LNCaP clone FGC (cell line): ENCODE measurements at places on chromosomes 12 and 14.

- DNase-seq, result no peak
These were observed 316.8 kb downstream of the CCDC91 start for GRCh38 chr12:28507033-28507432.

- no peak for DNase-seq
These were observed 25.6 kb upstream of the PCNX1 start for GRCh38 chr14:70881549-70882177.

DNA sequence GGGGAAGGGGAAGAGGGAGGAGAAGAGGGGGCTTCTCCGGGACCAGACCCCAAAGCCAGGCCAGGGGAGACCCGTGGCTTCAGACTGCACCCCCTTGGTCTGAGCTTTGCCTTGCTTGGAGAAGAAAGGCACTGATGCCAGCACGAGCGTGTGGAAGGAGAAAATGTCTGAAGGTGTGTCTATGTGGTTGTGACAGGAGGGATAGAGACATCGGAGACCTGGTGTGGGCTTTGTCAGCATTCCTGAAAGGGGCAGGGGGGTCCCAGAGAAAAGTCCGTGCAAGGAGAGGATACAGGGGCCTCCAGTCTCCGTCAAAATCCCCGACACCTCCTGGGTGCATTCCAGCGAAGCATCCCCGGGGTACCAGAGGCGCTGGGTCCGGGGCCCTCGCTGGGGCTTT lies 139.0 kb upstream of the LHX5 start:
- DNase-seq, result no peak

- DNase-seq, result no peak
These were observed 40.4 kb downstream of the TSPAN9 start for GRCh38 chr12:3117591-3118015.

DNA sequence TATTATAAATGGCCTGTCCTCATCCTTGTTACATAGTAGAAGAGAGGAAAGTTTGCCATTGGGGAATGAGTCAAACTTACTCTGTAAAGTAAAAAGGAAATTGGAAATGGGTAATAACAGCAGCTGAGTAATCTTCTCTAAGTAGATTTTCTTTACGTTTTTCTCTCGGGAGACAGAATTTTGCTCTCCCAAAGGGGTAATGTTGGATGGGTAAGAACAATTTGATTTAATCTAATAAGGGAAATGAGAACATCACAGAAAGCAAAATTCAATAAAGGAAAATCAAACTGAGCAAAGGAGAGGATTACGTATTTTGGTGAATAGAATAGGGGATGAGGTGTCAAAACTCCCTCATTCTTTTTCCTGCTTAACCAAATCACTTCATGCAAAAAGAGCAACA lies 283.1 kb upstream of the FOXG1 start:
- DNase-seq, result no peak

- DNase-seq, result peak; percentile 74
These were observed at the start of gene TCTN2 for GRCh38 chr12:123670882-123671728. TCTN2 (plus strand) TSS chr12:123671113; CDS start chr12:123671241, 128 bp downstream.

- no peak for DNase-seq
These were observed 195.0 kb upstream of the FOXG1 start for GRCh38 chr14:28571636-28572035.

GRCh38 chr12:58479401-58479800 lies 440.9 kb downstream of the LRIG3 start:
- no peak for DNase-seq

DNA sequence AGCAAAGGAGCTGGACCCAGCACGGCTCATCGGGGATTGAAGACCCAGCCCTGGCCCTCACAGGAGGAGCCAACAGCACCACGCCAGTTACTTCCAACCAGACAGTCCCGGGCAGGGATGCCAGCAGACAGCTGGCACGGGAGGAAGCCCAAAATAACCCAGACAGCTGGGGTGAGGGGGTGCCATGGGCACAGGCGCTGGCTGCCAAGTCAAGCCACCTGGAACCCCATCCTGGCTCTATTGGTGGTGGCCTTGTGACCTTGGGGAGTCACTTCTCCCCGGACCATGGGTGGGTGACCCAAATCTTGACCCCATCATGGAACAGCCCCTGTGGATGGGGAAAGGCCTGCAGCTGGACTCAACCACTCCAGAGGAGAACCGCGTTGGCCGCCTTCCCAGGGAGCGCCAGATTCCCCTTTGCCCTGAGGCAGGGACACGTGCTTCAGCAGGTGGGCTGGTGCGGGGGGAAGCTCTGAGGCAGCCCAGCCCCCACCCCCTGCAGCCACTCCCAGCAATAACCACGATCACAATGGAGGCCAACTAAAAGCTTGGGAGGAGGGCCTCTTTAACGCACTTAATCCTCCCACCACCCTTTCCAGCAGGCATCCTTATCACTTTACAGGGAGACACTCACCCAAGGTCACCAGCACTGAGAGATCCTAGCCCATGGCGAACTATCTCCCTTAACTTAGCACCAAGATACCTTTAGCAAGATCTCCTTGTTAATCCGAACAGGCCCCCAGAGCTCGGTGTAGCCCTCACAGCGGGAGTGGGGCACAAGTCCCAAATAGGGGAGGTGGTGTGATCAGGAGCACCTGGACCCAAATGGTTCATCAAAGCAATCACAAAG lies 4.7 kb upstream of the RHOF start:
- DNase-seq, result no peak

DNA sequence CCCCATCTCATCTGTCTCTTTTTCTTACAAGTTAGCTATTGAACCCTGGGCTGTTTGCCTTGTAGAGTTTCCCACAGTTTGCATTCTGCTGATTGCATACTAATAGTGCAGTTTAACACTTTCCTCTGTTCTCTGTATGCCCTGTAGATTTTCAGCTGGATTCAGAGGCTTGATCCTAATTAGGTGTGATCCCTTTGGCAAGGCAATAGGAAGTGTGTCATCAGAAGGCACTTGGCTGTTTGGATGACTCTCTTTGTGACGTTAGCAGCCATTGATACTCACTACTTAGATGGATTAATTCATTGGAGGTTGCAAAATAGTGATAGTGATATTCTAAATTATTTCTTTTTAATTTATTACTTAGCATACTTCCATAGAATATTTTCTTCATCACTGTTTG lies 33.6 kb downstream of the FUT8 start:
- no peak for DNase-seq

- DNase-seq, result no peak
These were observed 571.4 kb upstream of the ATP2B1 start for GRCh38 chr12:90280033-90280432.

DNA sequence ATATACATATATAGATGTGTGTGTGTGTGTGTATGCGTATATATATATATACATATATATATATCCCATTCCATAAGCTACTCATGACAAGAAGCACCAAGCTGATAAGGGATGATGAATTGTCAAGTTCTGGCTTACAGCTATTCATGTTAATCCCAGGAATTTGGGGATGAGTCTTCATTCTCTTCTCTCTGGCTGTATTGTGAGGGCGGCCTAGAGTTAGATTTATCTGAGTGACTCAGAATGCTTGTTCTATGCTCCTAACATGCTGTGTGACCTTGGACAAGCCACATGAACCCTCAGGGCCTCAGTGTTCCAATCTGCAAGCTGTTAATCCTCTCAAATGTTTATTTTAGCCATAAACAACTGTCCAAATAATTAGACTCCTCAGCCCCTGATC lies 749.0 kb downstream of the MED13L start:
- DNase-seq, result no peak

- peak; percentile 70 for DNase-seq
These were observed 5.9 kb upstream of the CRIP2 start for GRCh38 chr14:105468621-105469241.

DNA sequence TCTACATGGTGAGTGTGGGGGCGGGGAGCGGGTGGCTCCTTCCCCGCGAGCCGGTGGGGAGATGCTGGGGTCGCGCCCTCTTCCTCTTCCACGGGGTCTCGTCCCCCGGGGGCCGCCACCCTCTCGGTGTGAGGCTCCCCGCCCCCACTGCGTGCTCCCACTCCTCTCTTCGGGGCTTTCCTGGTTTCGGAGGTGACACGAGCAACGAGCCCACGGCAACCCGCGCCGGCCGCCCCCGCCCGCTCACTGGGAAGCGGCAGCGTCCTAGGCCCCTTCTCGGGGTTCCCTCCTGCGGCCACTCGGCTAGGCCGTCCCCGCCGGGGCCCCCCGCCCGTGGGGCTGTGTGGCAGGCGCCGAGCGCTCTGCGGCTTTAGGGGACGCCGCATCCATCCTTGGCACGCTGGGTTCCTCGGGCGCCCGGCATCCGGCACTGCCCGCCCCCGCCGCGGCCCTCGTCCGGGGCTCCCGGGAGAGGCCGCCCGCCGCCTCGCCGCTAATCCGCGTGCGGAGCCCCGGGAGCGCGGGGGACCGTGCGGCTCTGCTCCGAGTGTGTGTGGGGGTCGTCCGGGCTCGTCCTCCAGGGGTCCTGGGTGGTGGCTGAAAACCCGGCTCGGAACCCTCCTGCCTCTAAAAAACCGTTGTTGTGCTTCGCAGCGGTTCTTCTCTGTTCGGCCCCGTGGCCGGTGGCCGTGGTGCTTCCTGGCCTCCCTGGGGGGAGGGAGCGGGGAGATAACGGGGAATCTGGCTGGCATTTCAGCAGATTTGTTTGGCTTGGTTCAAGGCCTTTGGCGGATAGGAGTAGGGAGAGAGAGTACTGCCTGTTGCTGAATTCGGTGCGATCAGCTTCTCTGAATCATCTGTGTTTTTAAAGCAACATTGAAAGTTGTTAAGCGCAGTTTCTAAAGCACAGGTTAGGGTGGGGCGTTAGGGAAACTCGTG lies 1.0 kb downstream of the PCNX1 start:
- DNase-seq, result no peak

DNA sequence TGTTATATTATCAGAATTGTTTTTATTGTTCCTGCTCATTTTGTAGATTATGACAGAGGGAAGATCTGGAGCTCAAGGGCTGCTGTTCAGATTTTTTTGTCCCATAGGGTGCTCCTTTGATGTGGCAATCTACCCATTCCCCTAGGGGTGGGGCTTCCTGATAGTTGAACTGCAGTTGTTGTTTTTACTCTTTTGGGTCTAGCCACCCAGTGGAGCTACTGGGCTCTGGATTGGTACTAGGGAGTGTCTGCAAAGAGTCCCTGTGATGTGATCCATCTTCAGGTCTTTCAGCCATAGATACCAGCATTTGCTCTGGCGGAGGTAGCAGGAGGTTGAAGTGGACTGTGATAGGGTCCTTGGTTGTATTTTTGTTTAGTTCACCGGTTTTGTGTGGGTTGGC lies 57.9 kb upstream of the SLCO1B1 start:
- DNase-seq, result no peak

GRCh38 chr12:19410629-19411185 lies 28.6 kb upstream of the AEBP2 start:
- no peak for DNase-seq

- no peak for DNase-seq
These were observed 253.8 kb upstream of the GARIN6 start for GRCh38 chr12:99393763-99394162.

DNA sequence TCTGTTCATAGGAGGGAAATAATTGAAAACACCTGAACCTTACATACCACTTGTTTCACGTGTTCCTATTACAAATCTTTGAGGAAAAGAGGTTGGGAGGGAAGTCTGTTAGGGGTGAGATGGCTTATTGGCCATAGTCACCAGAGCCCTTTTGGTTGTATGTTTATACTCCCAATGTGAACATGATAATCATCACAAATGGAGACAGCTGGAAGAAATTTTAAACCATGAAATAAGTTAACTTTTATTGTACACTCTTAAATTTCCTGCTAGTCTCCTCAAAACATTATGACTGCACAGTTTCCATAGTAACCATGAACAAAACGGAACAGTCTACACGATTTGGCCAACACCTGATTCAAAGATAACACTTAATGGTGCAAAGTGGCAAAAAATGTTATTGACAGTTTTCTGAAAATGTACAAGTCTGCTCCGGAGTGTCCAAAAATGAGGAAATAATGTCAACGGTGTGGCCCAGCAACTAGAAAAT lies 56.9 kb downstream of the LMNTD1 start:
- DNase-seq, result no peak

DNA sequence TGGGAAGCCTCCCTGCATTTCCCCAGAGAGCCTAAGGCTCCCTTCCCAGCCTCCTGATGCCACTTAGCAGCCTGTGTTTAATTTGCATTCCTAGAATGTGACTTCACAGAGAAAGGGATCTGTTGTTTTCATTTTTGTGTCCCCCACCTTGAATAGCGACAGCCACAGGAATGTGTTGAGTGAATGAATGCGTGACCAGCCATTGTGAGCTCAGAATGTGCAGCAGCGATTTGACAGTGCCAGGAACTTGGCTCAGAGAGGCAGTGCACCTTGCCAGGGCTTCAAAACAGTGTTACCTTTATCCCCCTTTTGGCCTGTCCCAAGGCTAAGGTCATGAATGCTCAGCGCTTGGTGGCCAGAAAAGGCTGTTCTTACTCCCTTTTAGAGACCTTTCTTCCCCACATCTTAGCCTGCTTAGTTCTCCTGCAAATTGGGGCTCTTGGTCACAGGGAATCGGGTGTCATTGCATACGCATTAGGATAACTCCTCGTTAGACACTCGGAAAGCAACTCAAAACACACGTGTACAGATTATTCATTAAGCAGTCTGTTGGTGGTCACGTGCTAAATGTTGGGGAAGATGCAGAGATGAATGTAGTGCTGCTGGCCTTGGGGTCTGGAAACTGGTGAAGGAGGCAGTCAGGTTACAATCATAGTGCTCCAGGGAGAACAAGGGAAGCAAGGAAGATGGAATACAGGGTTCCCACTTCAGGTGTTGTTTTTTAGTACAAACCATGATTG lies 9.8 kb downstream of the NTF3 start:
- no peak for DNase-seq

GRCh38 chr12:1474574-1475153 lies 119.7 kb downstream of the FBXL14 start:
- no peak for DNase-seq

GRCh38 chr12:121980191-121980891 lies 41.3 kb upstream of the BCL7A start:
- no peak for DNase-seq

GRCh38 chr12:28350502-28350901 lies 160.2 kb downstream of the CCDC91 start:
- DNase-seq, result no peak

DNA sequence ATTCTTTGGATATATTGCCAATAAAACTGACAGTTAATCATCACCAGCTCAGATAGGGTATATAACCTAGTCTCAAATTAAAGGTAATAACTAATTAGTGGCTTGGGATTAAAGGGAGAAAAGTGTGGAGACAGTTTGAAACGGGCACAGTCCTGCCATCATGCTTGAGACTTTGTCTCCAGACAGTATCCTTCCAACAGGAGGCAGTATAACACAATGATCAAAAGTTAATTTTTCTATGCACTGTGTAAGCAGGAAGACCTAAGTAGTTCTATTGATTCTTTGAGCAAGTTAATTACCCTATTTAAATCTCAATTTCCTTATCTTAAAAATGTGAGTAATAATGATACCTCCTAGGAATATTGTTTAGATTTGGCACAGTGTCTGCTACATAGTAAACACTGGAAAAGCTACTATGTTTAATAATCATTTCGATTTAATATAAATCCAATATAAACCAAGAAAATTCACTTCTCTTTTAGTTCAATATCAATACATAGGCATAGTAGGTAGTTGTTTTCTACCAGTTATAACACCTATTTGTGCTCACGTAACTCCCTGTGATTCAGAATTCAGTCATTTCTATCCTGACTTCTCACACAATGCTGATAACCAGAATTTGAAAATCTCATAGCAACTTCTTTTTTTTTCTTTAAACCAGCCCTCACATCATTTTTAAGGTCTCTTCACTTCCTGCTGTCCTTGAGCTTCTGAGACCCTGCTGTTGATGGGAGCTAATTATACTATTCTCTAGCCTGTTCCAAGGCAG lies 53.7 kb downstream of the GALNT4 start:
- DNase-seq, result peak; percentile 38
